ENCODE measurements at places on chromosomes 2 and 18.

DNA sequence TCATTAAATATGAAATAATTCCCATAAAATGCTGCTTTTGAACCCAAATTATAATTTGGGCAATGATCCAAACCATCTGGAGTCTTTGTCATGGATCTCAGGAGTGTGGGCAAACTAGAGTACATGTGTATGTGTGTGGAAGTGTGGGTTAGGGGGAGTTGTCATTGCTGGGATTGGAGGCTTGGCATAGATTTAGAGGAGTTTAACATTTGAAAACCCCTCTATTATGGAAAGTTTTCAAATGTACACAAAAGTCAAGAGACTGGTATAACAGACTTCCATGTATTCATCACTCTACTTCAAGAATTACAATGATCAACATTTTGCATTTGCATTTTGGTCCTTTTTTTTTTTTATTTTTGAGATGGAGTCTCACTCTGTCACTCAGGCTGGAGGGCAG, 159.1 kb downstream of the MEIS1 start:
- DNase-seq: no peak

GRCh38 chr18:38526922-38527321, 961.3 kb upstream of the CELF4 start:
- no peak for DNase-seq

GRCh38 chr2:15688924-15689568, 97.4 kb downstream of the DDX1 start:
- no peak for DNase-seq

- no peak for DNase-seq
Observed at GRCh38 chr18:52567360-52567759, 227.4 kb downstream of the DCC start.

GRCh38 chr2:23548143-23548769, 163.3 kb downstream of the KLHL29 start:
- DNase-seq: no peak

- no peak for DNase-seq
Observed at GRCh38 chr2:31212659-31213600, 4.4 kb downstream of the CAPN14 start.

- DNase-seq: no peak
Observed at GRCh38 chr18:3605954-3606443, 156.0 kb downstream of the TGIF1 start.

GRCh38 chr2:38517284-38517683, 85.4 kb downstream of the HNRNPLL start:
- no peak for DNase-seq

DNA sequence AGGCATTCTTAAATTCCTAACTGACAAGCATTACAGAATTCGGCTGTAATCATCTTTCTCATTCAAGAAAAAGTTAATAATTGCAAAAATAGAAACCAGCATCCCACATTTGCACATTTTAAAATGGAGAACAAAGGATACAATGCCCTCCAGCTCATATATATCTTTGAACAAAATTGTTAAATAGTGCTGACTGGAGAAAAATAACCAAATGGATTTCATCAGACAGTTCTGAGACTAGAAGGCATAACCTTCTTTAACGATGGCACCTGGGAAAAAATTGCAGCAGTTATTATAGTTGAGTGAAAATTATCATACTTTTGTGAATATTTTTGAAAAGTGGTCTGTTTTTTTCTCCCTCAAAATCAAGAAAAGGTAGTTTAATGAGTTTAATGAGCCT, 138.9 kb upstream of the CDH19 start:
- DNase-seq: no peak

- DNase-seq: no peak
Observed at GRCh38 chr18:35513181-35513936, 15.6 kb upstream of the INO80C start.

- DNase-seq: no peak
Observed at GRCh38 chr2:230694241-230694640, 18.4 kb upstream of the CAB39 start.

GRCh38 chr18:48460929-48461583, 51.9 kb upstream of the ZBTB7C start:
- DNase-seq: no peak

DNA sequence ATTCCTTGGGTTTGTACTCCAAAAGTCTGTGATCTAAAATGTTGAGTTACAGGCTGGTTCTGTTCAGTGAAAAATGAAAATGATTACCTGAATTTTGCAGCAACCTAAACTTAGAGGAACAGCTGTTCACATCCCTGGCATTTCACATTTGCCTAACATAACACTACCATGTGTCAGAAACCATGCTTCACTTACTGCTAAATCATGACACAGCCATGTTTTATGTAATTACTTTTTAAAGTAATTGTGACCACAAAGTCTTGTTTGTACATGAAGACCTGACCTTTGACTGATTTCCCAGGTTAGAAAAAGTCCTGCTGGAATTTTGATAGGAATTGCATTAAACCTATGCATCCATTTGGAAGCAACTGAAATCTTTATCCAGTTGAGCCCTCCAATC, 79.1 kb downstream of the FAM168B start:
- no peak for DNase-seq

GRCh38 chr2:100451734-100452133, 18.5 kb upstream of the NMS start:
- DNase-seq: no peak

GRCh38 chr2:19883486-19883885, 18.3 kb downstream of the TTC32 start:
- DNase-seq: no peak

DNA sequence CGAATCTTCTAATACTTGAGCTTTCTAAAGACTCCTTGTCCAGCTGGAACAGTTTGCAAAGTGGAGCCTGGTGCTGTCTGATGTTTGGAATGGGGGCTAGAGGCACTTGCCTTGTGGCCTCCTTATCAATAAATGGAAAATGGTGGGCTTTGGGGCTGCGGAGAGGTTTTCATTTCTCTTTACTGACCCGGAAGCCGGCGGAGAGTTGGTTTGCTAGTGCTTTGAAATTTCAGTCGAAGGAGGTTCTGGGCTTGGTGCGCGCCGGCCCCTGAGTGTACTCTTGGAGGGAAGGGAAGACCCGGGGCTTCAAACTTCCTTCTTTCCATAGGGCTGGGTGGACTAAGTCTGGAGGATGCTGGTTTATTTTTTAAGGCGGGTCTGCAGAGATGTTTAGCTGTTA, 714 bp downstream of the RPIA start:
- DNase-seq: peak; percentile 43

DNA sequence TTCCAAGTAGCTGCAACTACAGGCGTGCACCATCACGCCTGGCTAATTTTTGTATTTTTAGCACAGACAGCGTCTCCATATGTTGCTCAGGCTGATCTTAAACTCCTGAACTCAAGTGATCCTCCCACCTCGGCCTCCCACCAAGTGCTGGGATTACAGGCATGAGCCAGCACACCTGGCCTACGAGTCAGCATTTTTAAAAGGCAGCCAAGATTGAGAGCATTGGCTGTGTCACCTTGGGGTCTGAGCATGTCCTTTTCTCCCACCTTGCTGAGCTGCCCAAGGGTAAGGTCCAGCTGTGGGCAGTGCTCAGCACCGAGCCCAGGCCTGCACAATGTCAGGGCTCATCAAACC, 142.8 kb upstream of the LMAN1 start:
- DNase-seq: no peak

DNA sequence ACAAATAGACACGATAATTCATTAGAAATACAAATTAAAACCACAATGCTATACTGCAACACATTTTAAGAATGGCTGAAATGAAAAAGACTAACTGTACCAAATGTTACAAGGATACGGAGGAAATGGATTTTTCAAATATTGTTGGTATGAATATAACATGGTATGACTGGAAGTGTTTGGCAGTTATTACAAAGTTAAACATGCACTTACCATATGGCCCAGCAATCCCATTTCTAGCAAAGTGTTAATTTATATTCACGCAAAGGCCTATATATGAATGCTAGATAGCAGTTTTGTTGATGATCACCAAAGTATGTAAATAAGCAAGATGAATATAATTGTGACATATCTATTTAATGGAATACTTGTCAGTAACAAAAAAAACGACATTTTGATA, 497.8 kb upstream of the FSIP2 start:
- no peak for DNase-seq

GRCh38 chr2:210442457-210442856, 34.1 kb downstream of the LANCL1 start:
- DNase-seq: peak; percentile 13

- no peak for DNase-seq
Observed at GRCh38 chr2:157318884-157319283, 6.7 kb downstream of the ERMN start.

DNA sequence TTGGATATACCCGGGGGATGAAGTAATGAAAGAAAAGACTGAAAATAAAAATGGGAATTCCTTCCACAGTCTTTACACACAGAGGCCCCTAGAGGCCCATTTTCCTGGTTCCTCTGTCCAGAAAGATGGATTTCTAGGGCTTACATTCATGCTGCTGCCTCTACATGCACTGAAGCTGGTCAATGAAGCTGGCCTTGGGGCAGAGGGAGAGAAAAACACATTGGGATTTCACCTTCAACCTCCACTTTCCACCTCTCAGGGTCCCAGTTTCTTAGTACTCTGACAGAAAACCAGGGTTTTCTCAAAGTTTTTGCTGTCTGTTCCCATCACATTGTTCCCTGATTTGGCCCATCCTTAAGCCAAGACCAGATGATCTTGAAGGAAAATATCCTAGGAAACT, 154.6 kb upstream of the ZSWIM2 start:
- no peak for DNase-seq

GRCh38 chr2:204299766-204300165, 245.5 kb upstream of the PARD3B start:
- no peak for DNase-seq

DNA sequence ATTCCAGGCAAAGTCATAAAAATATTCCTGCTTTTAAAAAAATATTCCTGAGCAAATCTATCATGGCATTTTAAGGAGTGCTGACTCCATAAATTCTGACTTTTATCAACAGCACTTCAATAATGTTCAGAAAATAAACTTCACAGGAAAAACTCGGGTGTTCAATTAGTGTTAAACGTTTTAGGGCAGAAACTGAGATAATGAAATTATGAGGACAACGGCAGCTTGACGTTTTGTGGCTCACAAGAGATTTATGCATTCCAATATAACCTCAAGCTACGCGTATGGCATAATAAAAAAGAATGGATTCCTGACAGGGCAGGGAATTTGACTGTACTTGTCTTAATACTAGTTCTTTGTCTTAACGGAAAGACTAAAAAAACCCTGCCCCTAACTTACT, 133.2 kb downstream of the ICOS start:
- DNase-seq: no peak

DNA sequence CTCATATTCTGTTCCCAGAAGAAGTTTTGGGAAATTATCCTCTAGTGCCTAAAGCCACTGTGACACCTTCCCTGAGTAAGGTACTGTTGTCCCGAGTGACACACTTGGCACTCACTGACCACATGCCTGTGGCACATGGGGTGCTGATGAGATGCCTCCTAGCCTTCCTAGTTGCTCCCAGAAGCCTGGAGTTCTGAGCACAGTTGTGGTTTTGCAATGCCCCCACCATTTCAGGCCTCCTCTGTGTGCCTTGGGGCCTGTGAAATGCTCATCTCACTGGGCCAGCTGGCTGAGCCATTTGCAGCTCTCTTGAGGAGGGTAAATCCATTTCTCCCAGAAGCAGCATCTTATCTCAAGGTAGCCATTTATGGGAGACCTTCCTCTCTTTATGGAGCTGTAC, 91.8 kb downstream of the DGKD start:
- DNase-seq: no peak

DNA sequence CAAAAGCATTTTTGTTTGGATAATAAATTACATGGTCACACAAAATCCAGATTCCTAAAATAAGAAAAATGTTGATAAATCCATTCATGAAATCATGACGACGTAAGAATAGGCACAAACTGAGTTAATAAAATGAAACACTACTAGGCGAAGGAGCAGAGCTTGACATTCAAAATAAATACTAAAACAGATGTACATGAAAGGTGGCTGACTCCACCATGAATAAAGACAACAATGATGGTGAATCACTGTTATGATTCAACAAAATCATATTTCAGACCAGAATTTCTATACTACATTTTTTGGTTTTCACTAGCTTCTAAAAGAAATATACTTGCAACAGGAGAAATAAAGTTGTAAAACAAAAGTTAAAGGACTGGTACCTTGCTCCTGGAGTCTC, 122.0 kb upstream of the RNU4ATAC start:
- no peak for DNase-seq

GRCh38 chr18:40058811-40059570, 1896.0 kb upstream of the PIK3C3 start:
- no peak for DNase-seq

DNA sequence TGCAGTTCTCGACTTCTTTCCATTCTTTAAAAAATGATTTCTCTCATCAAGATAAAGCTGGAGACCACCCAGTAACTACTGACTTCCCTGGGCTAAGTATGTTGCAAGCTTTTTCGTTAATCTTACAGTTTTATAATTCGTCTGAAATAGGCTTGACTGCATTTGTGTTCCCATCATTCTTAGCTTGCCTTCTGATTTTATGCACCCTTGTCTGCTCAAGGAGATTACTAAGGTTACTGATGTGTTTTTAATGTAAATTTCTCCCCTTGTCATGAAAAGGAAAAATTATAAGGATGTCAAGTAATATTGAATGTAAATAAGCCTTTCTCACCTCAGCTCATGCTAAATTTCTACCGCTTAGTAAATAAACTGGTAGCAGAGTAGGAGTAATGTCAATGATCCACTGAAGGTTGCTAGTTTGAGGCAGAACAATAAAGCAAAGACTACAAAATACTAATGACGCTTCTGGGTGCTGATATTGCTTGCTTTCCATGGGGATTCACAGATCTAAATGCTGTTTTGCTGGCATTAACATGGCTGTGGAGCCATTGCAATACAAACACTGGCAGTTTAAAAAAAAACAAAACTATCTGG, 91.9 kb upstream of the CDH20 start:
- no peak for DNase-seq

- DNase-seq: no peak
Observed at GRCh38 chr18:55927831-55928230, 339.8 kb upstream of the TCF4 start.

GRCh38 chr2:235779444-235779896, 285.6 kb downstream of the AGAP1 start:
- peak; percentile 69 for DNase-seq

DNA sequence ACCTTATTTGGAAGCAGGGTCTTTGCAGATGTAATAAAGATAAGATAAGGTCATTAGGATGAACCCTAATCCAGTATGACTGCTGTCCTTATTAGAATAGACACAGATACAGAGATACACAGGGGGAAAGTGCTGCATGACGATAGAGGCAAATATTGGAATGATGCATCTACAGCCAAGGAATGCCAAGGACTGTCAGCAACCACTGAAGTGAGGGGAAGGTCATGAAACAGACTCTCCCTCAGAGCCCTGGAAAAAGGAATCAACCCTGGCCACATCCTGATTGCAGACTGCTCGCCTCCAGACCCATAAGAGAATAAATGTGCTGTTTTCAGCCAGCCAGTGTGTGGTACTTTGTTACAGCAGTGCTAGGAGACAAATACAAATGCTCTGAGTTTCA, 14.8 kb downstream of the TMEM237 start:
- no peak for DNase-seq
